SJSA1 (cell line): ENCODE measurements at places on chromosomes 1 and 21. TPM values are rescaled to one million over a fixed set of nuclear protein-coding genes. Genes with fewer than 3 reads are reported as not detected.

GRCh38 chr21:43611598-43612369, 47.5 kb downstream of the HSF2BP start:
- DNase-seq = peak; percentile 75

DNA sequence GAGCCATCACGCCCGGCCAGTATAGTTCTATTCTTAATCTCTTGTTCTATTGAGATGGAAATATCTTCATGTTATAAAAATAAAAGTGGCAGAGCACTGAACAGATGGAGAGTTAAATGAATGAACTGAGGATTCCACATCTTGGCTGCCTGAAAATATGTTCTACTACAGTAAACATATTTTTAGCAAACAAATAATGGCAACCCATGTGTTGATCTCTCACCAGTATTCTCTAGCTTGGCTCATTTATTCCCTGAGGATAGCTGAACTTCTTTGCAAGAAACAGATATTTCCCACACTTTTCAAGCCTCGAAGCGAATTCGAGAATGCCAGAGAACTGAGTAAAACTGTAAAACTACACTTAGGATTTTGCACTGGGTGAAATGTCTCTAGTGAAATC, 58.9 kb downstream of the DIRAS3 start:
- no peak for DNase-seq

DNA sequence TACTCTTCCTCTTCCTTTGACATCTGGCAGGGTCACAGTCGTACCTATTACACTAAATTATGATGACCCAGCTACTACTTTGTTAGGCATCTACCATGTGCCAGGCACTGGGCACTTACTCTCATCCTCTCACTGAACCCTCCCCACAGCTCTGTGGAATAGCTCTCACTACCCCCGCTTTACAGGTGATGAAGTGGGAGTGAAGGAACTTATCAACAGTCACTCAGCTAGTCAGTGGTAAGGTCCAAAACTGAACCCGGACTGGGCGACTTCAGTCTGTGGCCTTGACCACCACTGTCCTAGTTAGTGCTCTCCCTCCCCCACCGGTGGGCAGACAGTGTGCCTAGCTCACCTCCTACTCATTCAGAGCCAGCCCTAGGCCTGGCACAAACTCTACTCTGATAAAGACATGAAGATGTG, 12.3 kb downstream of the ADGRB2 start:
- no peak for DNase-seq

DNA sequence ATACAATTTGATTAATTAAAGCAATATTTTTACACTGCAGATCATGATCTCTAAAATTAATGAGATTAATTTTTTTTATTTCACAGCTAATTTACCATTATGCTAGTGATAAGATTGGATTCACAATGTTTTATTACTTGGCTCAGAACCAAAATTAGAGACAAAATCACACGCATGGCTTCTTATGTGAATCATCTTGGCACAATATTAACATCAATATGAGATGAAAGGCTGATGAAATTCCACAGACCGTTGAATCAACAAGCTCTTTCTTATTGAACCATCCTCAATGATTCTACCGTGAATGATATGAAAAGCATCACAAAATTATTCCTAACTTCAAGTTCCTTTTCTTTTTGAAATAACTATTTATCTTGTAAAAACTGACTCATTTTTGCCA, 544.9 kb downstream of the KCNT2 start:
- no peak for DNase-seq

C8B gene
- not detected in 2 replicates for total RNA-seq

- DNase-seq = no peak
Observed at GRCh38 chr1:35561297-35561971, 3.8 kb downstream of the NCDN start.

- DNase-seq = no peak
Observed at GRCh38 chr1:206691604-206692003, 6.9 kb downstream of the MAPKAPK2 start.

RGS13 gene
- total RNA-seq = not detected in 2 replicates

LRRC38 gene
- total RNA-seq = not detected in 2 replicates

- DNase-seq = no peak
Observed at GRCh38 chr1:173866413-173867115, 1.2 kb downstream of the GAS5 start.

DNA sequence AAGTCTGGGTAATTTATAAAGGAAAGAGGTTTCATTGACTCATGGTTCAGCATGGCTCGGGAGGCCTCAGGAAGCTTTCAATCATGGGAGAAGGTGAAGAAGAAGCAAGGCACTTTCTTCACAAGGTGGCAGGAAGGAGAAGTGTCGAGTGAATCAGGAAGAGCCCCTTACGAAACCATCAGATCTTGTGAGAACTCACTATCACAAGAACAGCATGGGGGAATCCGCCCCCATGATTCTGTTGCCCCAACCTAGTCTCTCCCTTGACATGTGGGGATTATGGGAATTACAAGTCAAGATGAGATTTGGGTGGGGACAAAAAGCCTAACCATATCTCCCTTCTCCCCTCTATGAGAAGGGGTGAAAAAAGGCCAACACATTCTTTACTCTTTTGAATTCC, 11.2 kb upstream of the IVNS1ABP start:
- no peak for DNase-seq
